ENCODE measurements at places on chromosomes 2 and 18.

GRCh38 chr18:4549164-4549872 is 94.2 kb upstream of the DLGAP1 start:
- no peak for DNase-seq

DNA sequence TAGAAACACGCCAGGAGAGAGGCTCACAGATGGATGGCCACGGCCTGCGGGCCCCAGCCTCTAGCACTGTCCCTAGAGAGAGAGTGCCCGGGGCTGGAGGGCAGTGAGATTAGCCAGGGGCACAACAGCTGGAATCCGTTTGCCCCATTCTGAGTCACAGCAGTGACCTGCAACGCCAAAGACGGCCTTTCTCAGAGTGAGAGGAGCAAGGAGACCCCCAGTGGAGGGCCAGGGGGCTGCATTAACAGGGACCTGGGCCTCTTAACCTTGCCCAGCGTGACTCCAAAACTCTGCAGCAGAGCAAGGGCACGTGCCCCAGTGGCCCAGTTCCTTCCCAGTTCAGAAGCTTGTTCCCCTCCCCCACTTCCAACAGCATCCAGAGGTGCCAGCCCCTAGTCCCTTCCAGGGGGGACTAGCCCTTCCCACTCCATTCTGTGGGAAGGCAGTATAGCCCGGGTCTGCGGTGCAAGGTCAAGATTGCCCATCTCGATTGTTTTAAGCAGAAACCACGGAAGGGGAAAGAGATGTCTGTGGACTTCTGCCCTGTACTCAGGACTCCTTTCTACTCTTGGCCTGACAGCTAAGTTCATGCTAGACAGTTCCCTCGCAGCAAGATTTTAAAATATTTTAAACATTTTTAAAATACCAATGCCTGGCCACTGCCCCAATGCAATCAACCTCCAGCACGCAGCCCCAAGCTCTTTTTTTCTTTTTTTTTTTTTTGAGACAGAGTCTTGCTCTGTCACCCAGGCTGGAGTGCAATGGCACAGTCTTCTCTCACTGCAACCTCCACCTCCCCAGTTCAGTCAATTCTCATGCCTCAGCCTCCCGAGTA is 50.9 kb upstream of the BIN1 start:
- no peak for DNase-seq

- DNase-seq = no peak
Observed at GRCh38 chr2:126883666-126884040, 15.0 kb upstream of the TEX51 start.

GRCh38 chr2:26569216-26570082 is 71.7 kb downstream of the CIB4 start:
- no peak for DNase-seq

GRCh38 chr2:216064014-216064630 is 17.5 kb downstream of the PECR start:
- DNase-seq = no peak

DNA sequence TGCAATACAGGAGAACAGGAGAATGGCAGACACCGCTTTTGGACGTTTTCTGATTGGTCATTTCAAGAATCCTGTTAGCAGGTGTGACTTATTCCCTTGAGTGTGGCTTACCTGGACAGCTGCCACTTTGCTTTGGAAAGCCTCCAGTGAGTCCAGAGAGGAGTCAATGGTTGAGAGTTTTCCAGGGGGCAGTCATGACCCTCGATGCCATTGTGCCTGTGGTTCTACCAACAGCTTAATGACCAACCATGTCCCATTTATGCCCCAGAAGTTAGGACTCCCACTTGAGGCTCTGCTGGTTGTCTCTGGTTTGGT is 12.4 kb downstream of the IGFBP2 start:
- no peak for DNase-seq

DNA sequence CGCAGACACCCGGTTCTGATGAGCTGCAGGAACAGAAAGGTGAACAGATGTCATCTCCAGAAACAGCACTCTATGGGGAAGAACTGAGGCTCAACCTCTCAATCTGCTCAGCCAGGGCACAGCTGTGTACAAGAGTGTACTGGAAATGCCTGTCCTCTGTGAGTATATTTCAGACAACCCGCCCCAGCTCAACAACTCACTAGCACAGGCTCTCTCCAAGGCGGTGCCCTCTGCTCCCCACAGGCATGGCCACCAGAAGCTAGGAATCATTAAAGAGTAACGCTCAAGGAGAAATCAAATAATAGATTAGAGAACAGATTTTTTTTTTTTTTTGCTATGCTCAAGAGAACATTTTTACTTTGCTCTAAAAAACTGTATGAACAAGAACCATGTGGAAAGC is 43.8 kb downstream of the WDFY1 start:
- DNase-seq = no peak

- no peak for DNase-seq
Observed at GRCh38 chr18:46098616-46098933, 479 bp upstream of the ATP5F1A start.

- no peak for DNase-seq
Observed at GRCh38 chr2:65016789-65017188, 27.6 kb downstream of the SLC1A4 start.

DNA sequence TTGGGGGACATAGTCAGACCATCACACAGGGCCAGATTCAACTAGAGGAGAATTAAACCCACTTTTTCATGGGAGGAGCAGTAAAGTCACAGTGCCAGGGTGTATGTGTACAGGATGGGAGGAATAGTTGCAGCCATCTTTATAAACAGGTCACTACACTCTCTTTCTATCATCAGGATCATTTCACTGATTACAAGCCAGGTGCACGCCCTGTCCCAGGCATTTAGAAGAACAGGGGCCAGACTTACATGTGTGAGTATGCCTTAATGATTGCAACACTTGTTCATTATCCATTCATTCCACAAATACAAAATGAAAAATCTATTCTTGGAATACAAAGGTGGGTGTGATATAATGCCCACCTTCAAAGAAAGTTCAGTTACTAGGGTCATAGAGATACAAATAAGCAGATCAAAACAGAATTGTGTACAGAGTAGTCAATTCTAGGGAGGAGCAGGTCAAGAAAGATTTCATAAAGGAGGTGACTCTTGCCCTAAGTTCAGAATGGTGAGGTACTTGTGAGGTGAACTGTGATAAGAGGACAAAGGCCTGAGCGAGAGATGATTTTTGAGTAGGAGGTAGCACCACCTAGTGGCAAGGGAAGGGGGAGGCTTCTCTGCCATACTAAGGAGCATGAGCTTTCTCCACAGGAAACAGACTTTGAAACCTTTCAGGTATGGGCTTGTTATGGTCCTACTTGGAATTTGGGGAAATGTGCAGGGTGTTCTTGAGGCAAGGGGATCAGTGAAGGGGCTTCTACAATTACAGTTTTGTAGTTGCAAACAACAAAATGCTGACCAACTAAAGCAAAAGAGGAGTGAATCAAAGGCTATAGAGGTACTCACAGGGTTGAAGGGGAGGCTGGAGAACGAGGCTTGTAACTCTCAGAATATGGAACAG is 156.3 kb downstream of the SUCLG1 start:
- peak; percentile 9 for DNase-seq

- no peak for DNase-seq
Observed at GRCh38 chr2:17912266-17912691, 33.8 kb downstream of the KCNS3 start.

DNA sequence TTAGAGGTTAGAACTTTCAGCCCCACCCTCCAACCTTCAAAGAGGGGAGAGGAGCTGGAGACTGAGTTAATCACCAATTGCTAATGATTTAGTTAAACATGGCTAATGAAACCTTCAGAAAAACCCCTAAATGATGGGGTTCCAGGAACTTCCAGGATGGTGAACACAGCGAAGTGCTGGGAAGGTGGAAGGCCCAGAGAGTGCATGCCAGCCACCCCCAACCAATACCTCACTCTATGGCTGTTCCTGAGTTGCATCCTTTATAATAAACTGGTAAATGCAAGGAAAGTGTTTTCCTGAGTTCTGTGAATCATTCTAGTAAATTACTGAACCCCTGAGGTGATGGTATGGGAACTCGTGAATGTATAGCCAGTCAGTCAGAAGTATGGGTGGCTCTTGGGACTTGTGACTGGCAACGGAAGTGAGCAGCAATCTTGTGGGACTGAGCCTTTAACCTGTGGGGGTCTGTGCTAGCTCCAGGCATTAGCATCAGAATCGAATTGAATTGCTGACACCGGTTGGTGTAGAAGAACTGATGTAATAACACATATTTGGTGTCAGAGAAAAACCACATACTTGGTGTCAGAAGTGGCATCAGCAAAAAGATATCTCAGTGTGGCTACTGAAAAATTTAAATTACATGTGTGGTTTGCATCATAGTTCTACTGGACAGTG is 37.4 kb downstream of the NPHP1 start:
- no peak for DNase-seq

- no peak for DNase-seq
Observed at GRCh38 chr2:235458839-235459273, 35.0 kb upstream of the AGAP1 start.

DNA sequence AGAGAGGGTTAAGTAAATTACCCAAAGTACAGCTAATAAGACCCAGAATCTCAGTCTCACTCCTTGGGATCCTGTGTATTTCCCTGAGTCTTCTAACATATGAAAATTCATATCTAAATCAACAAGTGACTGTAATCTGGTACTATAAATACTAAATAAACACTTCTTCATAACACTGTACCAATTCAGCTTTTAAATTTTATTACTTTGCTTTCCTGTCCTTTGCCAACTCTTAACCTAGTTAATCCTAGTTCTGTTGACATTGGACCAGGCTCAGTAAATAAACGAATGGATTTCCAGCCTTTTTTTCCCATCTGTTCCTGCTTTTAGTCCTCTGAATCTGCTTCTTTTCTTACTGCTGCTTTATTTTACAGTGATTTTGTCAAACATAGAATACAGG is 13.8 kb downstream of the MRPL35 start:
- DNase-seq = no peak

DNA sequence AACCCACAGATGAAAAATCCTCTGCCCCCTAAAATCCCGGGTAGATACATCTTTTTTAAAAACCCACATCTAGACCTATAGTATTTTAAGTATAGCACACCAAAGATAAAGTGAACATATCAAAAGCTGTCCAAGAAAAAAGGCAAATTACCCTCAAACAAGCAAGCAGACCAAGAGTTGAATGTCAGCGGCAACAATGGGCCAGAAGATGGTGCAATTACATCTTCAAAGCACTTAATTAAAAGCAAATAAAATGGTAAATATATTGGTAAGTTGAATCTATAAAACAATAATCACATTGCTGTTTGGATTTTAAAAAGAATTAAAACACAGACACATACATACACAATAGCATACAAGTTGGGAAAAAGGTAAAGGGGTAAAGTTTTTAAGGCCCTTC is 98.5 kb downstream of the MYOM1 start:
- no peak for DNase-seq

DNA sequence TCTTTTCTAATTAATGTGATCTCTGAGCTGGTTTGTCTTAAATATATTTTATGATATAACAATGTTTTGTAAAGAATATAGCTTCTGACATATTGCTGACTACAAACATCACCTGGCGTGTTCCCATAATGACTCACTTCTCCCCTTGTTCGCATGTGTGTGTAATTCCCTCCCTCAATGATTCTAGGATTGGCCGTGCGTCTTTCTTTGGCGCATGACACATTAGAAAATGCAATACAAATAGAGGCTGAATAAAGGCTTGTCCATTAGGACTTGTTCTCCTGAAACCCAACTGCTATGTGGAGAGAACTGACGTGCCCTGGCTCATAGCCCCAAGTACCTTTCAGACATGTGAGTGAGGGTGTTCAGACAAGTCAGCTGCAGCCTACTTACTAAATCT is 159.7 kb upstream of the CDH20 start:
- no peak for DNase-seq

- DNase-seq = peak; percentile 16
Observed at GRCh38 chr2:199485732-199486335, 28.1 kb upstream of the SATB2 start.

DNA sequence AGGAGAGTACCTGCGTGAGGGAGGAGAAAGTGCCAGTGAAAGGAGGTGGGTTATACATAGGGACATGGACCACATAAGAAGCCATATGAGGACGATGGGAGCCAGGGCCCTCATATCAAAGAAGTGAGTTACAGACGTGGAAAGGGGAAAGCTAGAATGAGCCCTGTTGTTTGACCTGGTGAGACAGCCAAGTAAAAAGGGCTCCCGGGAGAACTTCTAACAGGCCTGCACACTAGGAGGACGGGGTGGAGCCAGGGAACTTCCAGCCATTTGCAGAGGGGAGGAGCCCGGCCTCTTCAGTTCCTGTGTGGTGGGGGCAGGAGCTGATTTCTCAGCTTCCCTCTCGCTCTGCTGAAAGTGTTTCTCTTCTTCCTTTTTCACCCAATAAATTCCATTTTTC is 84.1 kb upstream of the SLC66A3 start:
- DNase-seq = no peak

DNA sequence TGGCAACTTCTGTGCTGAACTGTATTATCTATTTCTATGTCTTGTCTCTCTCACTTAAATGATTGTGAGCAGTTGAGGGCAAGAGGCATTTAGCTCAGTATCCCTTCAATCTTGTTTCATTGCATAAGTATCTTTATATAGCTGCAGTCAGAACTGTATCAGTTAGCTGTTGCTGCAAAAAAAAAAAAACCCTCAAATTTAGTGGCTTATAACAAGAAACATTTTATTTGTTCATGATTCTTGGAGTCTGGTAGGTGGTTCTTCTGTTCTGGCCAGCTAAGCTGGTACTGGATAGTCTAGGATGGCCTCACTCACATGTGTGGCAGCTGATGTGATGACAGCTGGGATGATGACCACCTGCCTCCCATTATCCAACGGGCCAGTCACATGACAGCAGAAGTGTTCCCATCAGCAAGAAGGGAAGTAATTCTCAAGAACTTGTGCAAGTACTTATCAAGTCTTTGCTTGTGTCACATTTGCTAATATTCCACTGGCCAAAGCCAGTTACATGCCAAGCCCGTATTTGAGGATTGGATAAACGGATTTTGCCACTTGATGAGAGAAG is 67.8 kb downstream of the SLC4A3 start:
- no peak for DNase-seq

GRCh38 chr18:38718365-38718901 is 1152.8 kb upstream of the CELF4 start:
- DNase-seq = no peak

- DNase-seq = no peak
Observed at GRCh38 chr18:12497839-12498238, 90.1 kb downstream of the PRELID3A start.

GRCh38 chr2:39492095-39492590 is 55.1 kb upstream of the MAP4K3 start:
- no peak for DNase-seq

DNA sequence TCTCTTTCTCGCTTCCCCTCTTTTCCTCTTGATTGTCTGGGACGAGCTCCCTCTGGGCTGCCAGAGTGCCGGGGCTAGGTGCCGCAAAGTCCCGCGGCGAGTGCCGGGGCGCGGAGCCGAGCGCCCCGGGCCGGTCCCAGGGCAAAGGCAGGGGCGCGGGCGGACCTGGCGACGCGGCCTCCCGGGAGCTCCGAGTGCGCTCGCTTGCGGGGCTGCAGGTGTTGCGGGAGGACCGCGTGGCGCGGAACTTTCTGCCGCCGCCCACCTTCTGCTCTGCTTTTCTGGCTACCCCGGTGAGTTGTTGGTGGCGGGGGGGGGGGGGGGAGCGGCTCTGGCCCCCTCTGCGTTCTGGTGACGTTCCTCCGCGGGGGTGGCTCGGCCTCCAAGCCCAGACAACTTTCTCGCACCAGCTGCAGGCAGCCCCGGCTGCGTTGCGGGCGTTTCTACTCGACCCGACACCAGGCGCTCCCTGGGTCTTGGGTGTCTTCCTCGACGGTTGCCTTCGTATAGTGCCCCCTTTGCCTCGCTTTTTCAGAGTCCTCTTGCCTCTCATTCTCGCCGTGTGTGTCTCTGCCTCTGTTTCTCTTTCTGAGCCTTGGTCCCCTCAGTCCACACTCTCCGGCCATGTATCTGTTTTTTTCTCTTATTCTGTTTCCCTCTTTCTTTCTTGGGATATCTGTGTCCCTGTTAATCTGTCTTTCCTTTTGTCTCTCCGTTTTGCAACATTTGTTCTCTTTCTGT is 759 bp downstream of the GALNT13 start:
- DNase-seq = no peak
